NCI-H1436 (cell line): ENCODE measurements at places on chromosomes 2 and 18.

- DNase-seq: no peak
Observed at GRCh38 chr2:159396799-159397198, 110.3 kb upstream of the WDSUB1 start.

DNA sequence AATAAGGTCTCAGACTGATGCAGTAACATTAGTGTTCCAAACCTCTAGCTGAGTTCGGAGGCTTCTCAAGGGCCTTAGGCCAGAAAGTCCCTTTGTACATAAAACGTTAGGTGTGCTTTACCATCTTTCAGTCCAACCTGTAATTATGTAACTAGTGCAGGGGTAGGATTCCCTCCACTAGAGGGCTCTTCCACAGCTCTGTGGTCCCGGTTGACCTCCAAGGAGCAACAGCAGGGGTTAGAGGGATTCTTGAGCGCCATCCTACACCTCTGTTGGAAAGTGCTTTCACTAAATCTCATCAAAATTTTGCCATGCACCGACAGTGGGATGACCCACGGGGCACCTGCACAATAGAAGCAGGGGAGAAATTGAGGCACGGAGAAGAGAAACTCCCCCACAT, 155.8 kb upstream of the LRP1B start:
- DNase-seq: no peak

GRCh38 chr18:4276953-4277585, 178.0 kb downstream of the DLGAP1 start:
- no peak for DNase-seq

GRCh38 chr2:179467111-179467510, 202.5 kb upstream of the SESTD1 start:
- peak; percentile 2 for DNase-seq

- DNase-seq: no peak
Observed at GRCh38 chr2:209536363-209536762, 112.5 kb downstream of the MAP2 start.
